Activated CD8-positive, alpha-beta memory T cell treated with anti-CD3 and anti-CD28 coated beads for 1 hour (primary cell): ENCODE measurements at places on chromosomes 2 and 18.

GRCh38 chr2:41735006-41735405, 312.8 kb upstream of the PKDCC start:
- DNase-seq: no peak

DNA sequence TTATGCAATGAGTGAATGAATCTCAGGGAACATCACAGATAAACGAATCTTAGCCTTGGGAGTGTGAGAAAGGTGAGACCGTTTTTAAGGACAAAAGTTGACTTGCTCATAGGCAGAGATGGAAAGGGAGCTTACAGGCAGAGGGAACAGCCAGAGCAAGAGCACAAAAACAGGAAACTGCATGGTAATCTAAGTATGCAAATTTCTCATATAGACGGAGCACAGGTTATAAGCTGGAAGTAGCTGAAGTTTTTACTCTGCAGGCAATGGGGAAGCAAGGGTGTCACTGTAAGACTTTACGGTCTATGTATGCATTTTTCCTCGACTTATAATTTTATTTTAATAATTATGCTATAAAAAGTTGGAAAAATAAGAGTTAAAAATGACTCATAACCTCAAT, 44.8 kb upstream of the STRN start:
- no peak for DNase-seq

GRCh38 chr2:28035163-28035690, 144.7 kb downstream of the BABAM2 start:
- no peak for DNase-seq

- no peak for DNase-seq
Measured at GRCh38 chr2:218733171-218734021, 22.8 kb downstream of the TTLL4 start.
